ENCODE measurements at places on chromosomes 5 and 9. TPM values are rescaled to one million over a fixed set of nuclear protein-coding genes. Genes with fewer than 3 reads are reported as not detected.

MARVELD2 gene
- total RNA-seq, result 10.6 TPM

NUDCD2 gene
- total RNA-seq, result 15.7 TPM

DNA sequence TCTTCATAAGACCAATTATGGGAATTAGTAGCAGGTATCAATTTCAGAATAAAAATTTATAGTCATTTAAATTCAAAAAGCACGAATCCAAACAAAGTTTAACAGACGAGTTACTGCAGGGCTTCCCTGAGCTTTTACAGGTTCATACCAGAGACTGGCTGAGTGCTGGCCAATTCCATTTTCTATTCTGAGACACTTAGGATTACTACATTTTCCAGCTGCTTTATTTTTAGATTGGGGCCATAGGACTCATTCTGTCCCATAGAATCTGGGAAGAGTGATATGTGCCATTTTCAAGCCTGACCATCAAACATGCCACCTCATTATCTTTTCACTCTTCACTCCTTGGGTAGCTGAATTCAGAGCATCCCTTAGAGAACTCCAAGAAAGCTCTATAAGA lies 410.7 kb downstream of the DNAH5 start:
- DNase-seq, result no peak

DNA sequence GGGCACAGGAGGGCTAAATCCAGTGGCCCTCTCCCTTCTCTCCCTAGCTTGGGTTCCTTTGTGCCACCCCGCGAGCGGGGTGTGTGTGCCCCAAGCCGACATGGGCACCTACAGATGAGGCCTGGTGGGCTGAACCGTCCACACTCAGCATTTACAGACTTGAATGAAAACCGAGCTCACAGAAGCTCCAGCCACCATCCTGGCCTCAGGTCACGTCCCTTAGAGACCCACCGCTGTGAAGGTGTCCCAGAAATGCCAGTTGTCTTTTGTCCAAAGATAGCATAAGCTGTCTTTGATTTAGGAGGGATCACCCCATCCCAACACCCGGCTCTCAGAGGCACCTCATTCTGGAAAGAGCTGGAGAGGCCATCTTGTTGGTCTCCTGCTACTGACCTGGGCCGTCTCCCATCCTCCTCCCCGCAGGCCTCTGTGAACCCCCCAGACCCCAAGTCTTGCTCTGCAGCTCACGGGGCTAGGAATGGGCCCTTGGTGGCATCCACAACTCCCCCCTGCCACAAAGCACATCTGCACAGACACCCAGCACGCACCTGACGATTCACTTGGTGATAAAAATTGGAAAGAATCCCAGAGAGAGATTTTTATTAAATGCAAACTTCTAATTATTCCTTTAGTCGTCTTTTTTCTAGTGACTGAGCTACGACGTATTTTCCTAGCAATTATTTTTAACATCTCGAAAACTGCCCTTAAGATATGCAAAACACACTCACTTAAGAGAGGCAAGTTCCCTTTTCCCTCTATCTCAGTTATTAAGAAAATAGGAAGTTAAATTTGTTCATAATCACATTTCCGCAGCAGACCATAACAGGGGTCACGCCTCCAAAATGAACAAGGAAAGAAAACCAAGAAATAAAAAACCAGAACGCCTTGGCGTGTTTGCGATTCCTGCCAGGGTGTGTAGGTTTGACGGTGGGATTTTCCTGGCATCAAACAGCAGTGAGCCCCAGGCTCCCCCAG lies 80.5 kb upstream of the LMX1B start:
- DNase-seq, result no peak

DNA sequence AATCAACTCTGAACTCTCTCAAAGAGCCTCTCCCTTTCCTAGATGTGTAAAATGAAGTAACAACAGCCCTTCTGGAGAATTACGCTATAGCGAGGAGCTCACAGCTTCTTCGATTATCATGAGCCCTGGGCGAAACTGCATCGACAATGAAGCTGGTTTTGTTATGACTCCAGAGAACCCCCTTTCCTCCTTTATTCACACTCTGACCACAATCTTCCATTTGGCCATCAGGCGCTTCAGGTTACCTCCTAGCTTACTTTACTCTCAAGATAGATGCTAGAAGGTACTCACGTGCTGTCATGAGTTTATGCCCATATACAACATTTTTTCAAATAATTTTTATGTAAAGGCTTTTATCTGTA lies 362.7 kb upstream of the RFX3 start:
- no peak for DNase-seq
